ENCODE measurements at places on chromosomes 3 and 15. TPM values are rescaled to one million over a fixed set of nuclear protein-coding genes. Genes with fewer than 3 reads are reported as not detected.

Gene LXN
- polyA plus RNA-seq, result 24.8 TPM

Gene LIPC
- 34.3 TPM for polyA plus RNA-seq

DNA sequence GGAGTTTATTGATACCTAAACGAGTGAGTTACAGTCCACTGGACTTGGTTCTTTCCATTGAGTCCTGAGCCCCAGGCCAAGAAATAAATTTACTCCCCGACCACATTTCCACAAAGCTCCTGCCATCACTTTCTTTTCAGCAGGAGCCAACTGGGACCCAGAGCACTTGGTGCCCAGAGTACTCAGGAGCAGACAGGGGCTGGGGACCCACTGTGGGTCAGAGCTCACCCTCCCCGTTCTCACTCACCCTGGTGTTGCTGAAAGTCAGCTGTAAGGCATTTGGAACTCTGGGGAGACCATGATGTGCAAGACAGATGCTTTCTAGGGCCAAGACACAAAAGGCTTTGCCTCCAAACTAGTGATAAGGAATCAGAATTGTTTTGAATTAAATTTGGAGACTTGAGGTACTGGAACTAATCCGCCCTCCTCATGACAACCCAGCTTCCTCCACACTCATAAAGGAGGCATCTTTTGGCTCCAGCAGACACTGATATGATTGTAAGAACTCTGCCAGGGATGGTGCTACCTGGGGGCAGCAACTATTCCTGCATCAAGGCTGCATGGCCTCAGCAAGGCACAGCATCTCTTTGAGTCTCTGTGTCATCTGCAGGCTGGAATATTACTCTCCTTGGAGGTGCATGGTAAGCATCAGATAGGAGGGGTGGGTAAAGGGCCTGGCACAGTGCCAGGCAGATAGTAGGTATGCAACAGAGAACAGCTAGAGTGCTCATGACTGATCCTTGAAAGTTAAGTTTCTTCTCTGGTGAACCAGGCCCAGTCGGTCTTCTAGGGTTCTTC, 7.3 kb upstream of the CAMK1 start:
- no peak for DNase-seq

DNA sequence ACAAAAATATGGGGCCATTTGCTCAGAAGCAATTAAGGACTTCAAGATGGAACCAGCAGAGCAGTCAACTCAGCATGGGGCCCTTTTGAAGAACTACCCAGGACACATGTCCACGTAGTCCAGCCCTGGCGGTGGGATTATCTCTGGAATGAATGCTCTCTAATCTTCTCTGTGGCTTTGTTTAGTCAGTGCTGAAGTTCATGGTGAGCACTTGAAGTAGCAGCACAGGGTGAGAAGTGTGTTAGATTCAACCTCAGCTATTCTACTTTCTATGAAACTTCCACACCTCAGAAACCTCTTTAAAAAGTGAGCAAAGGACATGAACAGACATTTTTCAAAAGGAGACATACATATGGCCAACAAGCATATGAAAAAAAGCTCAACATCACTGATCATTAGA, 74.4 kb downstream of the THRB start:
- DNase-seq, result peak; percentile 15

GRCh38 chr15:83358972-83359564, 74.6 kb upstream of the BNC1 start:
- no peak for DNase-seq

- no peak for DNase-seq
Measured at GRCh38 chr3:43870844-43871626, 180.3 kb downstream of the ABHD5 start.

- DNase-seq, result no peak
Measured at GRCh38 chr15:96172417-96172816, 158.1 kb upstream of the NR2F2 start.
